ENCODE measurements at places on chromosomes 2 and 18. TPM values are rescaled to one million over a fixed set of nuclear protein-coding genes. Genes with fewer than 3 reads are reported as not detected.

The HNMT gene
- 13.7 TPM for polyA plus RNA-seq

The UGT1A5 gene
- polyA plus RNA-seq = not detected

The SH3RF3 gene
- 5.7 TPM for polyA plus RNA-seq

The CD226 gene
- 0.11 TPM for polyA plus RNA-seq

The TUBA3E gene
- 28.8 TPM for polyA plus RNA-seq

The SESTD1 gene
- polyA plus RNA-seq = 8.4 TPM

The CCDC142 gene
- 5.5 TPM for polyA plus RNA-seq

The WDR54 gene
- 3.4 TPM for polyA plus RNA-seq

The SMYD5 gene
- 12.9 TPM for polyA plus RNA-seq

The FLACC1 gene
- 4.1 TPM for polyA plus RNA-seq

The C2orf66 gene
- polyA plus RNA-seq = 0.07 TPM

The CDH2 gene
- polyA plus RNA-seq = 75.6 TPM

The KYNU gene
- 0.50 TPM for polyA plus RNA-seq

The ANKRD30B gene
- polyA plus RNA-seq = not detected

The PIGN gene
- 5.1 TPM for polyA plus RNA-seq

The ITM2C gene
- 73.1 TPM for polyA plus RNA-seq

The RTKN gene
- 16.2 TPM for polyA plus RNA-seq

The TDRD15 gene
- polyA plus RNA-seq = not detected

The COL3A1 gene
- 48.2 TPM for polyA plus RNA-seq

The CPLX4 gene
- polyA plus RNA-seq = not detected

The RALB gene
- polyA plus RNA-seq = 57.2 TPM

The CYP27C1 gene
- 0.20 TPM for polyA plus RNA-seq

The TRIM43 gene
- not detected for polyA plus RNA-seq

The DIPK1C gene
- 5.7 TPM for polyA plus RNA-seq

The MC5R gene
- not detected for polyA plus RNA-seq

The ACKR3 gene
- polyA plus RNA-seq = 22.5 TPM

The TCF23 gene
- 0.05 TPM for polyA plus RNA-seq

The PXDN gene
- 7.6 TPM for polyA plus RNA-seq

The MTIF2 gene
- polyA plus RNA-seq = 30.2 TPM

Measured in right cardiac atrium (tissue), 5 donors.